SK-N-SH (cell line): ENCODE measurements at places on chromosomes 5 and 9.

DNA sequence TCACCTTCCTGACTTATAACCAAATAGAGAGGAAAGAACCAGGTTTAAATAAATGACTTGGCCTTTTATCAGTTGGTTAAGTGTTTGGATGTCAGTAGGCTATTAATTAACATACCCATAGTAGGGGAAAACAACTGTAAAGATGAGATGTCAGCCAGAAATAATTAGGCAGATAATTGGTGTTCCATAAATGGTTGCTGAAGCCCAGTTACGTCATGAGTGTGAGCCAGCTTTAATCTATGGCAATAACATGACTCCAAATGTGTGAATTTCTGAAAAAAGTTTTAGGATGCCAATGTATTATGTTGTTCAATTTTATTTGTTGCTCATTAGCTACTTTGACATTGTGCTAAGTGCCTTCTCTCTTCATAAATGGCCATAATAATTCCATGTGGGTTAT lies 180.5 kb downstream of the FBXL7 start:
- DNase-seq: no peak

DNA sequence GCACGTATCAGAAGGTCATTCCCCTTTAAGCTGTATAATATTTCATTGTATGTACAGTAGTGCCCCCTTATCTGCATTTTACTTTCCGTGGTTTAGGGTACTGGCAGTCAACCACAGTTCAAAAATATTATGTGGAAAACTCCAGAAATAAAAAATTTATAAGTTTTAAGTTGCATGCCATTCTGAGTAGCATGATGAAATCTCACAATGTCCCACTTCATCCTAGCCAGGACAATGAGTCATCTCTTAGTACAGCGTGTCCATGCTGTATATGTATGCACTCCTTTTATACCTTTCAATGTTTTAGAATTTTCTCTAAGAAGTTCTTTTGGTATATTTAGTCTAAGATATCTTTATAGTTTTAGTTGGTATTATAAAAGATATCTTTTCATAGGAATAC lies 115.0 kb upstream of the HAND1 start:
- DNase-seq: no peak

GRCh38 chr5:66660396-66660795 lies 64.2 kb downstream of the MAST4 start:
- no peak for DNase-seq

GRCh38 chr5:150499437-150499956 lies 8.4 kb upstream of the NDST1 start:
- DNase-seq: no peak

- DNase-seq: no peak
These were observed 30.8 kb upstream of the RECK start for GRCh38 chr9:36005891-36006290.

DNA sequence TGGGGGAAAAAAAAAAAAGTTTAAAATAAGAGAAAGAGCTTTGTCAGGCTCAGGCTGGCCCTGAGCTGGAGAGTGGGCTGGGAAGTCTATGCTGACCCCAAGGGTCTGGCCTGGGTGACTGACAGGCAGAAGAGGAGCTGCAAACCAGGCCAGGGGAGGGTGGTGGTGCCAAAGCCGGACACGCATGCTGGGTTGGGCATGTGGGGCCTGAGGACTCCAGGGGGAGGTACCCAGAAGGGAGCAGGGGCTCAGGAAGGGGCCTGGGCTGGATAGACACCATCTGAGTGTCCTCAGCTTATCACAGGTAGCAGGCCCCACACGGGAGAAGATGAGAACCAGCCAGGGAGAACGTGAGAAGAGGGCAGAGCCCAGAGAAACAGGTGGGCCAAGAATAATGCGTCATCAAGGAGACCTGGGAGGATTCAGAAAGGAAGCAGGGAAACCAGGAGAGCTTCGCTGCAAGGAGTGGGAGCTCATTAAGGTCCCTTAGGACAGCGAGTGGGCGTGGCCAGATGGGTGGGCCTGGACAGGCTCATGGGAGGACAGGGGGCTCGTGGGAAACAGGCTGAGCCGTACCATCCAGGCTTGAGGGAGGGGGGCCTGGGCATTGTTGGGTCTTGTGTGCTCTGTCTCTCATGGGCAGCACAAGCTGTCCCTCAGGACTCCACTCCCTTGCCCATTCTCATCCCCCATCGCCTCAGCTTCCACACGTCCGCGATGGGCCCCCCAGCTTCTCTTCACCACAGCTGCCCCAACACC lies 16.0 kb downstream of the TMOD1 start:
- no peak for DNase-seq

GRCh38 chr5:41843456-41844370 lies 26.5 kb downstream of the OXCT1 start:
- peak; percentile 35 for DNase-seq

DNA sequence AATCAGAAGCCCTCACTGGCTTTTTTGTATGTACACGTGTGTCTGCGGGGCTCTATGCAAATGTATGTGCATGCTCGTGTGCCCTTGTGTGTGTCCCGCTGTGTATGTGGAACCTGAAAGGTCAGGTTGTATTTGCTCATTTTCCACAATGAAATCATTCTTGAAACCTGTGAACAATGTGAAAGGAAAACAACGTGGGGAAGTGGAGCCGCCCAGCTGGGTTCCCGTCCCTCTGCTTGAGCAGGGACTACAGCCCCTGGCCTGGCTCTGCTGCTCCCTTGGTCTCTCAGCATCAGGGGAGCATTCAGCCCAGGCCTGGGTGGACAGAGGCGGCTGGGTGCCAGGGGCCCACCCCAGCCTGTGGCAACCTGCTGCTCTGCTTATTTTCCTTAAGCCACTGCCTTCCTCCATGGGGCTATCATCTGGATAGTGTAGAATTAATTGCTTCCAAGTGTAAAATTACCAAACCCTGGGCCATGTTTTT lies 3.0 kb downstream of the ECSCR start:
- DNase-seq: peak; percentile 30

DNA sequence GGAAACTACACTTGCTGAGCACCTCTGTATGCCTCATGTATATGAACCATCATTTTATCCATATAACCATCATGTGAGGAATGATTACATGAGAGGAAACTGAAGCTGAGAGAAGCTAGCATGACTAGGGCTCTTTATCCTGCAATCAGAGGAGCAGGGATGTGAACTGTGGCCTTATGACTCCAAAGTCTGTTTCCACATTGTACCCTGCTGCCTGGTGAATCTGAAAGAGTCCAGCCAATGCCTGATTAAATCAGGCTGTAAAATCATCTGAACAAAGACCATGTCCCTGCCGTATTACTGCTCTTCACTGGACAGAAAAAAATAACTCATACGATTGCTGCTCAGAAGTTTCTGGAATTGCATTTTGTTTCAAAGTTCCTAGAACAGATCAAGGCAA lies 67.0 kb downstream of the LPAR1 start:
- DNase-seq: no peak

- DNase-seq: peak; percentile 42
These were observed 10.3 kb upstream of the ABL1 start for GRCh38 chr9:130824643-130825350.

DNA sequence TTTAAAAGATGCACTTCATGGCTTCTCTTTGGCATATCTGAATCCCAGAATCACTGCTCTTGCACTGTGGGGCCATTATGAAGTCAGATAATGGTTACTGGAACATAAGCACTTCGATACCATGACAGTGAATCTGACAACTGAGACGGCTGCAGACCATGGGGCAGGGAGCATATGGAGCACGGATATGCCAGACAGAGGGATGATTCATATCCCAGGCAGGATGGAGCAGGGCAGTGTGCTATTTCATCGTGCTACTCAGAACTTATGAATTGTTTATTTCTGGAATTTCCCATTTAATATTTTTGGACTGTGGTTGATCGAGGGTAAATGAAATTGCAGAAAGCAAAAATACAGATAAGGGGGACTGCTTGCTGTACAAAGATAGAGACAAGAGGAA lies 145.0 kb downstream of the EGFLAM start:
- DNase-seq: no peak

DNA sequence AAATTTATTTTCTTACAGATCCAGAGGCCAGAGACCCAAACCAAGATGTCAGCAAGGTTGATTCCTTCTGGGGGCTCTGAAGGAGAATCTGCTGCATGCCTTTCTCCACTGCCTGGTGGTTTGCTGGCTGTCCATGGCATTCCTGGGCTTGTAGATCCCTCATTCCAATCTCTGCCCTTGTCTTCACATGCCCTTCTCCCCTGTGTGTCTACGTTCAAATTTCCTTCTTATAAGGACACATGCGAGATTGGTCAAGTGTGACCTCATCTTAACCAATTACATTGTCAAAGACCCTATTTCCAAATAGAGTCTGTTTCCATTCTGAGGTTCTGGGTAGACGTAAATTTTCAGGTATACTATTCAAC lies 84.5 kb upstream of the RAI14 start:
- DNase-seq: no peak

- no peak for DNase-seq
These were observed 2.7 kb downstream of the KLF4 start for GRCh38 chr9:107486674-107487520.

GRCh38 chr9:113943112-113944009 lies 67.3 kb downstream of the ZNF618 start:
- DNase-seq: no peak

GRCh38 chr9:15135164-15135792 lies 171.7 kb downstream of the TTC39B start:
- DNase-seq: peak; percentile 82

DNA sequence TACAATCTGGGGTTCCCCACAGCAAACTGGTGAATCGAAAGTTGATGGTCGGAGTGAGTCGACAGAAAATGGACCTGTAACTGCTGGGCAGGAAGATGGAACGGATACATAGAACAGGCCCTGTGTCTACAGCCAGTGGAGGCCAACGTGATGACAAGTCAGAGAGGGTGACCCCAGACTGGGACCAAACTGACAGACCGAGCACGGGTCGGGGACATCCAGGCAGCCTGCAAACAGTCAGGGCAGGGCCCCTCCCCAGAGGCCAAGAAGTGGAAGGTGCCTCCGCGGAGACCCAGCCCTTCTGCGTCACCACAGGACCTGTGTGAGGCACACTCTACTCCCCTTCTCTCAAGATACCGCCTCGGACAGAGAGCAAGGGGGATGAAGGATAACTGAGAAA lies 25.1 kb upstream of the FANCC start:
- DNase-seq: no peak

GRCh38 chr5:96601715-96602244 lies 60.4 kb upstream of the CAST start:
- DNase-seq: peak; percentile 67

DNA sequence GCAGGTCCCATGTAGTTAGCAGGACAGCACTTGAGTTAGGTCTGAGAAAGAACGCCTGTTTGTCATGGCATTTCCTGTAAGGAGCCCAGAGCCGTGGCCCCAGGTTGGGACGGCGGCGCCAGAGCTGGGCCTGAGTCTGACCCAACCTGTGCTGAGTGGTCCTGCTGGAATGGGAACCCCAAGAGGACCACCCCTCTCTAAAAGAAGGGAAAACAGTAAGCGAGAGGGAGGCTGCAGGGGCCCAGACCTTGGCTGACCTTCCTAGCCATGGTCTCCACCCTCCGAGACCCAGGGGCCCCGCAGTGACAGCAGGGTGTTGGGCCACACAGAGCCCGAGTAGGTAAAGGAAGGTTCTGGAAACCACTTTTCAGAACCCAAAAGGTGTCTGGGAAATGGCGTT lies 1.8 kb upstream of the LRRC14B start:
- DNase-seq: no peak

GRCh38 chr5:91162534-91163381 lies 220.4 kb downstream of the ARRDC3 start:
- DNase-seq: no peak

DNA sequence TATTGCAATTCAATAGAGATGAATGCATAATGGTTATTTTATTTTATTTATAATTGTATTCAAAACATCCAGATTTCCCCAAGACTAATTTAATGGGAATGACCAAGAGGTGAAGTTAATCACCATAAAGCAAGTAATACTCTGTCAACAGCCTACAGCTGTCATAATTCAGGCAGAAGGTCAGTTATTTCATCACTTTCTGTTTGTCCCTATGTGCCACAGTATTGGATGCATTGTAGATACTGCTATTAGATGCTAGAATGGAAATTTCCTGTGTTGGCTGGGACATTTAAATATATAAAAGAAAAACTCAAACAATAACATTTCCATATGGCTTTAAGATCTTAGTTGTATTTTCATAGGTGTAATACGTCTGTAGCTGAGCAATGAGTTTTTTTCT lies 56.7 kb upstream of the MINAR2 start:
- no peak for DNase-seq

DNA sequence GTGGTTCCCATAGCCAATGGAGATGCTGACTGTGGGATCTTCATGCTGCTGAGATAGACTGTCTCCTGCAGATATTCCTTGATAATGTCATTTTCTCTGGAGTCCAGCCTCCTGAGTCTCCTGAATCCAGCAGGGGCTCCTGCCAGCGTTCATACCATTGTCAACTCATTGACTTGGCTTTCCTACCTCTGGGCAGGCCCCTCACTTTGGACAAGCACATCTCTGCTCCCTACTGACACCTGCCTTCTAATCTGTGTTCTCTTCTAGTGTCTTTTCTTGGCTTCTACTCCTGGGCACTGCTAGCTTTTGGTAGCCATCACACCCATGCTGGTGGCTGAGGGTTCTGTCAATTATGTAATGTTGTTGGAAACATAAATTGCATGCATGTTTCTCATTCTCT lies 138.0 kb downstream of the ADCY2 start:
- no peak for DNase-seq

DNA sequence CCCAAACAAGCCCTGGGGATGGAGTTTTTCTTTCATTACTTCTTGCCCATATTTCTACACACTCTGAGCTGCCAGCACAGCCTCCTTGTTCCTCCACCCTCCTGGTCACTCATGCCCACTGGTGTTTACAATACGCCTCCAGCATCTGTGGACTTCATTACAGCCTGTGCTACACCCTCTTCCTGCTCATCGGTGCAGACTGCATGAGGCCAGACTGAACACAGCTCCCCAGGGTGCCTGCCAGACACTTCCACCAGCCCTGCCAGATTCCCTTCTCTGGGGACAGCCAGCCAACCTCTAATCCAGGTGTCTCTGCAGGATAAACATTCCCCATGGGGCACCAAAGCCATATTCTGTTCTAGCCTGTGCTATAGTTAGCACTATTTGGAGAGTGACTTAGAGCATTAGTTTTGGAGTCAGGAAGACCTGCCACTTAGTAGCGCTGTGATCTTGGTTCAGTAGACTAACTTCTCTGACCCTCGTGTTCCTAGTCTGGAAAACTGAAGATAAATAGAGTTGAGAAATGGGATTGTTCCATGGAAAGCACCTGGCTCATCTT lies 163.8 kb upstream of the KLF4 start:
- DNase-seq: no peak

DNA sequence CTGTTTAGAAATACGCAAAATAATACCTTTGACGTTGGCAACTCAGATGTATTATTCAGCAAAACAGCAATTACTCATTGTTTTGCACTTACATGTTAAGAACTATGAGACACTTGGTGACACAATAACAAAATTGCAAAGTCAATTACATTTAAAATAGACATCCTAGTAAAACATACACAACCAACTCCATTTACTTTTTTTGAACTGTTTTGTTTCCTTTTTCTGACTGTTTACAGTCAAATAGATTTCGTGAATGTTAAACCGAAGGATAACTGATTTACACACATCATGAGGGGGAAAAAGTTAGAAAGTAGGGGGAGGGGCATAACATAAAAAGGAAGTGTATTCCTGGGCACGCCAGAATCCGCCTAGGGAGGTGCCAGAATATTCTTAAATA lies 220.1 kb downstream of the MEF2C start:
- no peak for DNase-seq
